Activated CD4-positive, alpha-beta T cell treated with anti-CD3 and anti-CD28 coated beads, Interleukin-2, amount 50 U/mL, for 1 hour (primary cell): ENCODE measurements at places on chromosomes 2 and 18.
A peak's percentile ranks its signal among the peaks of the same experiment; 100 is the strongest.

DNA sequence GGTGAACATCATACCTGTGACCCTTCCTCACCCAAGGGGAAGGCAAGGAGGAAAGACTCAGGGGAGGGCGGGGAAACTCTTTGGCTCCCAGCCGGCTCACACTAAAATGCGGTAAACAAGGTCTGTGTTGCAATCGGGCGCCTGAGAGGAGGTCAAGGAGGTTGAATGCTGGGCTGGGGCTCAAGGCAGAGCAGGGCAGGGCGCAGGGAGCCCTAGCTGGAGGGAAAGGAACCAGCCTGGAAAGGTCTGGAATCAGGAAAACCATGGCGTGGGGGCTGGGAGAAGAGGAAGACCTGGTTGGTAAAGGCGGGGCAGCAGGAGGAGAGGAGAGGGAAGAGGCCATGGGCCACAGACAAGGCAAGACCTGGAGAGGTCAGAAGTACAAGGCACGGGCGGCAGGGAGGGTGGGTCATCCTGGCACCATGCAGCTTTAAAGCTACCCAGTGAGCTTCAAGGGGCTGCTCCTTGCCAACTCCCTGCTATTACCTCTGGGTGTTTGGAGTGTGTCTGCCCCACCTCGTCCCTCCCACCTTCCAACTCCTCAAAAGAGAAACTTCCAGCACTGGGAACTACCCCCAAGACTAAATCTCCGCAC lies 4.8 kb upstream of the TMEM37 start:
- DNase-seq: no peak

DNA sequence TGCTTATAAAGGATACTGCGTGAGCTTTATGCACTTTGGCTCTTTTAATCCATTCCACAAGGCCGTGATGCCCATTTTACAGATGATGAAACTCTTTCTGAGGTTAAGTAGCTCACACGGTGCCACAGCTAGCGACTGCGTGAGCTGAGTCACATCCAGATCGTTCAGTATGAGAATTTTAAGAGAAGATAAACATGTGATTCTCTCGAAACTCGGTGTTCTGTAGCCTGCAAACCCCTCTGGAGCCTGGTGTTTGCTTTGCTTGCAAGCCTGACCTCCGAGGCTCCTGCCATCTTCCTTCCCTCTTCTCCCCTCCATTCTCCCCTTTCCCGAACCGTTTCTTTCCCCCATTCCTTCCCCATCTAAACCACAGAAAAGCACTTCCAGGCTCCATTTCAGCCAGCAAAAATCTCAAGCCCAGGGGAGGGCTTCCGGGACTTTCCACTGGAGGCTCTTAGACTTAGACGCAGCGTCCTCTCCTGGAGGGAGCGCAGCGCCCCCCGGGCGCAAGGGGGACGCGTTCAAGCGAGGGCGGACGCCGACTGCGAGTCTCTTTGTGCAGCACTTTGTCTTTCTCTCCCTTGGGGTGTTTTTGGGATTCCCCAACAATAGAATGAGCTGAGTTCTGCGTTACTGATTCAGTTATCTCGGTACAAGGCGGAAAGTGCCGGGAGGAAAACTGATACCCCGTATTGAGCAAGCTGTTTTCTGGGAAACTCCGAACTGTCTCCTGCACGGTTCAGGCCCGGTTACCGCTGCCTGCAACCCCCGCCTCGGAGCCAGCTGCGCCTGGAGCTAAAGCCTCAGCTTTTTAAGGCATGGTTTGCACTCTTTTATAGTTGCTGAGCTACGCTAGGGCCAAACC lies 38.0 kb downstream of the CYP1B1 start:
- DNase-seq: no peak

DNA sequence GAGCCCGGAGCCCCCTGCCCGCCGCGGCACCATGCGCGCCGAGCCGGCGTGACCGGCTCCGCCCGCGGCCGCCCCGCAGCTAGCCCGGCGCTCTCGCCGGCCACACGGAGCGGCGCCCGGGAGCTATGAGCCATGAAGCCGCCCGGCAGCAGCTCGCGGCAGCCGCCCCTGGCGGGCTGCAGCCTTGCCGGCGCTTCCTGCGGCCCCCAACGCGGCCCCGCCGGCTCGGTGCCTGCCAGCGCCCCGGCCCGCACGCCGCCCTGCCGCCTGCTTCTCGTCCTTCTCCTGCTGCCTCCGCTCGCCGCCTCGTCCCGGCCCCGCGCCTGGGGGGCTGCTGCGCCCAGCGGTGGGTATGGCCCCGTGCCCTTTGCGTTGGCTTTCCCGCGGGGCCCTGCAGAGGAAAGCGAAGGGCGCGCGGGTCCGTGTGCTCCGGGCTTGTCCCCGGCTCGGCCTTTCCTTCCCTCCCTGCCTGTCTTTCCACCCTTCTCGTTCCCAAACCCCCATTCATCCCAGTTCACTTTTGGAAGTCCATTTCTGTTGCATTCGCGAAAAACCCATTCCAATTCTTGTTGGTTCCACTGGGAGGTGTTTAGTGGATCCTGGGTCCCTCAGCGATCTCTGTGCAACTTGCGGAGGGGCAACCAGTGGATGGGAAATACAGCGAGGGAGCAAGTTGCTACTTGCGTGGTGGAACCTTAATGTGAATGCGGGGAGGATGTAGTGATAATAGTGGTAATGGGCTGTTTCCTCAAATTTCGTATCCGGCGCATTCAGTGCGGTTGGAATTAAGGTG lies 599 bp downstream of the ADAM23 start:
- no peak for DNase-seq

- DNase-seq: peak; percentile 18
These were observed 54.4 kb downstream of the STK39 start for GRCh38 chr2:168192839-168193616.

- DNase-seq: no peak
These were observed 349.3 kb upstream of the SLC39A10 start for GRCh38 chr2:195307751-195308150.

GRCh38 chr2:10914272-10914693 lies 2.5 kb downstream of the KCNF1 start:
- DNase-seq: no peak

GRCh38 chr18:73597832-73598615 lies 549.6 kb downstream of the FBXO15 start:
- DNase-seq: no peak

DNA sequence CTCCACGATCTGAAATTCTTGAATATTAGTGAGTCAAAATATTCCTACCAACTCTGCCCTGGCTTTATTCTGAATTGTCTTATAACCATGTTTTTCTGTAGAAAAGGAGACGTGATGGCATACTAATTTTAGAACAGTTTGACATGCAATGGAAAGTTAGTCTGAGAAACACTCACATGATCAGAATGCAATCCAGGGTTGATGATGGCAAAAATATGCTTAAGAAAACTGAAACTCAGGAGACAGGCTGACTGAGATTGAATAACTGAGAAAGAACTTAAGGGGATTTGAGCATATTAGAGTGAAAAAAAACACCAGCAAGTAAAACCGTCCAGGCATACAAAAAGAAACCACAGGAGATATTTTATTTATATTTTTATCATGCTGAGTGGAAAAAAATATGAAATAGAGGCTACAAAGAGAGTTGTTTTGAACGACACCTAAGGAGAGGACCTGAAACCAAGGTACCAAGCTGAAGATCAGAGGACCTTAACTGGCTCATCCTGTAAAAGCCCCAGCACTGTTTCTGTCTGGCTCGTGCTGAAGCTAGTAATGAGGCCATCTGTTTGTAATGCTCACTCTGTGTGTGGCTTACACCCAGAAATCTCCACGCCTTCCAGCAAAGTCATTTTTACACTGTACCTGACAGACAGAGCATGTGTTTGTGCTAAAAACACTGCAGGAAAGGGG lies 437.2 kb upstream of the PKDCC start:
- DNase-seq: no peak

DNA sequence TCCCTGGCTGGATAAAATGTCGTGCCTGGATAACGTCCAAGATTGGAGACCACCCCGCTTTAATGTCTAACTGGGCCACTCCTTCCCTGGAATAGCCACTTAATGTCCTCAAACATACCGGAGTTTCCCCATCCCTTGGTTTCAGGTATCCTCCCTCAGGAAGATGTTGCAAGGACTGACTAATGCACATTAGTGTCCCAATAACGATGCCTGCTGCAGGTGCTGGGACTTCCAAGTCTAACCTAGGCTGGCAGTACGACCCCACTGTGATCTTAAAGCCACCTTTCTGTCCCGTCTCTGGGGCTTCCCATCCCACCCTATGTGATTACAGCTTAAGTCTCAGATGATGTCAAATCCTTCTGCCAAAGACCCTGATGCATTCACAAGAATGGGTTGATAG lies 1.1 kb upstream of the ATP6V1C2 start:
- DNase-seq: no peak

DNA sequence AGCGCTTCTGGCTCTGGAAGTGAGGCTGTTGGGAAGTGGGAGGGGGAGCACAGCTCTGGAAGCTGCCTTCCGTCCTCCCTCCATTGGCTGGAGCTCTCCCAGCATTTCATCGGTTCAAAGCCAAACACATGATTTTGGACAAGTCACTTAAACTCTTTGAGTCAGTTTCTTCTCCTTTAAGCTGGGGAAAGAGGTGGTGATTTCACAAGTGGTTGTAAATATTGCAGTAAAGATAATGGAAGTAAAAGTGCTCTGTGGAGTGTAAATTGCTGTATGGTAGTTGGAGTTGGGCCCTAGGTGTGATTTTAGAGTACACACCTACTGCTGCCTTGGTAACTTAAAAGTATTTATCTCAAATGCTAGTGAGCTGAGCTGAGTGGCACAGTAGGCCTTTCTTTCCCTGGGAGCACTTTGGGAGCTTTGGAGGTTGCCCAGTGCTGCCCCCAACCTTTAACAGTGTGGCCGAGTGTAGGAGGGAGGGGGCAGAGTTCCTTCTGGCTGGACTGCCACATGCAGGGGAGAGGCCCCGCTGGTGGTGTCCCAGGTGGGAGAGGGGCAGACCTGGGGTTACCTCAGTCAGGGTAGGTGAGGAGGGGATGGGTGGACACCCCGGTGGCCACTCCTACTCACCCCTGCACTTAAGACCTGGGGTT lies 54.7 kb downstream of the ASAP2 start:
- DNase-seq: no peak

GRCh38 chr2:168138374-168138773 lies 109.0 kb downstream of the STK39 start:
- no peak for DNase-seq

DNA sequence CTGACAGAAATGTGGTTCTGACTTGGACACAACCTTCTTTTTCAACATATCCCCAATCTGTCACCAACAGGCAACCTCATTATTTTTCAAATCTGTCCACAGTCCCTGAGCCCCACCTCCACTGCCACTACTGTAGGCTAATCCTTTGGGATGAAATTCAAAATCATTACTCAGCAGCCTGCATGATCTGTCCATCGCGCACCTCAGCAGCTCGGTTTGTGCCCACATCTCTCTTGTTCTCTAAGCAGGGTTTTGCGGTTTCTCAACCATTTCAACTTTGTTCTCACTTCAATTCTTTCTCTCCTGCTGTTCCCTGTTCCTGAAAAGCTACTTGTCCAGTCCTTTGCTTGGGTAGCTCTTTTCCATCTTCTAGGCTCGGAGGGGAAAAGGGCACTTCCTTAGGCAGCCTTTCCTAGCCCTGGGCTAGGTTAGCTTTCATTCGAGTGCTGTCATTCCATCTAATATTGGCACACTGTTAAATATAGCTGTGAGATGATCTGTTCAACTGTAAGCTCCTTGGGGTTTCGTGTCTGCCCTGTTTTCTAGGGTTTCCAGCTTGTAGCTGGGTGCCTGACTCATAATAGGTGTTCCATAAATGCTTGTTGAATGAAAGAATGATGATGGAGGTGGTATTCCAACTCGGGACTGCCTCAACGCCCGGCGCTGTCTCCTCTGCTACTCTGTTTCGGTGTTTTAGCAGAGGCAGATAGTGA lies 653 bp upstream of the ANKAR start:
- DNase-seq: no peak

- DNase-seq: no peak
These were observed 185.2 kb downstream of the GRB14 start for GRCh38 chr2:164436131-164436530.

- DNase-seq: no peak
These were observed 112.4 kb downstream of the DCC start for GRCh38 chr18:52452427-52452826.
